ENCODE measurements at places on chromosomes 6 and 20.

- no peak for DNase-seq
Observed at GRCh38 chr6:101344885-101345284, 48.6 kb upstream of the GRIK2 start.

GRCh38 chr6:145278163-145278807 lies 457.0 kb downstream of the EPM2A start:
- no peak for DNase-seq

DNA sequence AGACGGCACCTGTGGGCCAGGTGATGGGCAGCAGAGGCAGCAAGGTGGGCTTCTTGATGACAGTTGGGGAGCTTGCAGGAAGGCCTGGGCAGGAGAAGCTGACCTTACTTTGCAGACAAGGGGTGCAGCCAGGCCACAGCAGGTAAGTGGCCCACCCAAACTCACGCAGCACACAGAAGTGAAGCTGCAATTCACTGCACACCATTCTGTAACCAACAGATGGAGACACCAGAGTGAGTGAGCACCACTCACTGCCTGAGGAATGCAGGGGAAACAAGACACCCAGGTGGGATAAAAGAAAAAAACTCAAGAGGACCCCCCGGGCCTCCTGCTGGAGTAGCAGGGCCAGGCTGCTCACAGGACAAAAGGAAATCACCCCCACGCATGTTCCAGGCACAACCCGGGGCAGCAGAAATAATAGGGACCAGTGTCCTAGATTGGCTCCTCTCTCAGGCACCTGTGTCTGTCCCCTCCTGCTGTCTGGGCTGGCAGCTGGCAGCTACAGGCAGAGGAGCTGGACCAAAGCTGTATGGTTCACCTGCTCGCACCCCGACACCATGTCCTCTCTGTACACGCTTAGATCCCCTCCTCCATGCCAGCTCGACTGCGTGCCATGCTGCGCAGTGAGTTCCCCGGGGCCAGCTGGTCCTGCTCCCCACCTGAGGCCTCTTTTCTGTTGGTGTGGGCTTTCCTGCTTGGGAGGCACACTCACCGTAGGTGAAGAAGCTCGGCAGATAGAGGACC lies 4.9 kb downstream of the MTCH1 start:
- no peak for DNase-seq

DNA sequence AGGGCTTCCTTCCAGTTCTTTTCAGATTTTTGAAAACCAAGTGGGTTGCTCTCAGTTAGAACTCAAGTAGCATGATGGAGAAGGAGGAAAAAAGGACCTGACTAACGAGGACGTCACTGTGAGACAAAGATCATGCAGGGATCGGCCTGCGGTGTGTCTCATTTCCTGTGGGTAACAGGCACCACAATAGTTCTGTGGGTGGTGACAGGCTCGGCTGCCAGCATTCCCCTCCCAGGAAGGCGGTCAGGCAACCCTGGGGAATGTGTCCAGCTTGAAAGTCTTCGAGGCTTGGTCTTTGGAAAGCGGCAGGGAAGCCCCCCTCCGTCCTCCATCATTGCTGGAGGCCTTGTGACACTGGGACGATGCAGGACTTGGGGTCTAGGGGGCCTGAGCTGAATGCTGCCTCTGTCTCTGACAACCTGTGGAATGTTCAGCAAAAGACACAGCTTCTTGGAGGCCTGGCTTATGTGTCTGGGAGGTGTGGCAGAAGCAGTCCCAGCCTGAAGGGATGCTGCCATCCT lies 121.0 kb downstream of the BCAS1 start:
- DNase-seq, result peak; percentile 83

- no peak for DNase-seq
Observed at GRCh38 chr6:112802144-112802543, 455.0 kb downstream of the RFPL4B start.

DNA sequence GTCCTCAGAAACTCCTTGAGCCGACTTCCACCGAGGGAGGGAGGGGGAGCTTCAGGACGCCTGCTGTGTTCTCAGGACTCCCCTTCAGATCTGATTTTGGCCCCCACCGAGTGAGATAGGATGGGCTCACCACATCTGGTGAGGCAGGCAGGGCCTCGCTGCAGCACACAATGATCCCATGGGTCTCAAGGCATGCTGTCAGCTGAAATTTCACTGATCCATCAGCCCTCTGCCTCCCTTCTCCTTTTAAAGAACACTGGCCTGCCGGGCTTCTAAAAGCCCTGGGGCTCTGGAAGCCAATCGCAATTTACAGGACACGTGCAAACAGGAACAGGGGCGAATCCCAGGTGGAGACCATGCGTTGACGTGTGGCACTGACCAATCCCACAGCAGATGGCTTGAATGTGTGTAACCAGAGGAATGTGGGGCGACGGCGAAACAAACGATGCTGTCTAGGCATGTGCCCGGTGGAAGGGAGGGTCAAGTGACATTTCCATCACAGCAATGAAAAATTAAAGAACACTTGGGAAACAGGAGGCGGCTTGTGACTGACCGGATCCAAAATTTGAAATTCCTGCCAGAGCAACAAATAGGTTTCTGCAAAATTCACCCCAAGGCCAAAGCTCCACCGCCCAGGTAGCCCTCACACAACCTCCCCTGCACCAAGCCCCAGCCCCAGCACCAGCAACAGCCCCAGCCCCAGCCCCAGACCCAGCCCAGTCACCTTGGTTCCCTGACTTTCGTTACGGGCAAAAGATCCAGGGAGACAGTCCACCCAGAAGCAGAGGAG lies 167.1 kb upstream of the ZNF337 start:
- no peak for DNase-seq

GRCh38 chr6:36925809-36926208 lies 28.7 kb upstream of the PI16 start:
- DNase-seq, result no peak

GRCh38 chr6:42745083-42745639 lies 742 bp downstream of the TBCC start:
- DNase-seq, result no peak

- no peak for DNase-seq
Observed at GRCh38 chr20:63658749-63659187, 656 bp downstream of the RTEL1 start.

DNA sequence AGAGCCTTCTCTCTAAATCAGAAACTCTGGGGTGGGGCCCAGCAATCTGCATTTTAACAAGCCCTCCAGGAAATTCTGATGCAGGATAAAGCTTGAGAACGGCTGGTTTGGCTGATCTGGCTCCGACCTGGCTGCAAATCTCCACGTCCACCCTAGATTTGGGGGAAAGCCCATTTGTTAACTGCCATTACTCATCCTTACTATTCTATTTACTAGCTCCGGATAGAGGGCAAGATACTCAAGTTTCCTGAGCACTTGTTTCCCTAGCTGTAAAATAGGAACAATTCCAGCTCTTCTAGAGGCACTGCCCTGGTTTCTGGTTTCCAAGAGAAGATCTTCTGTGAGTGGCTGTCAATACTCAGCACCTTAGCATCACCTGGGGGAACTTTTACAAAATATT lies 44.4 kb downstream of the DAAM2 start:
- no peak for DNase-seq

DNA sequence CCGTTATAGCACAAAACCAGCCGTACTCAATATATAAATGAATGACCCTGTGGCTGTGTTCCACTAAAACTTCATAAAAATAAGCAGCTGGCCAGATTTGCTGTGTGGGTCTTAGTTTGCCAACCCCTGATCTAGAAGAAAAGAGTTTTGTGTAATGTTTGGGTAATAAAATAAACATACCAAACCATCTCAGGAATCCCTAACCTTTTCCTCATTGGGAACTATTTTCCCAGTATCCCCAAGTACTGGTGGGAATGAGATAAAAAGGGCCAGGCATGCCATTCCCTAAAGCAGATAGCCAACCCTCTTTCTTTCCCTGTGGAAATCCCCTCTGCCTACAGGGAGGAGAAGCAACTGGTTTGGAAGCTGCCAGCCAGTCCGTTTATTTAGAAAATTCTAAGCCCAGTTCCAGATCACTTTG lies 169.1 kb upstream of the AKAP12 start:
- no peak for DNase-seq

- no peak for DNase-seq
Observed at GRCh38 chr20:47577314-47577713, 75.6 kb downstream of the NCOA3 start.

GRCh38 chr20:10596710-10597121 lies 77.1 kb downstream of the JAG1 start:
- no peak for DNase-seq

DNA sequence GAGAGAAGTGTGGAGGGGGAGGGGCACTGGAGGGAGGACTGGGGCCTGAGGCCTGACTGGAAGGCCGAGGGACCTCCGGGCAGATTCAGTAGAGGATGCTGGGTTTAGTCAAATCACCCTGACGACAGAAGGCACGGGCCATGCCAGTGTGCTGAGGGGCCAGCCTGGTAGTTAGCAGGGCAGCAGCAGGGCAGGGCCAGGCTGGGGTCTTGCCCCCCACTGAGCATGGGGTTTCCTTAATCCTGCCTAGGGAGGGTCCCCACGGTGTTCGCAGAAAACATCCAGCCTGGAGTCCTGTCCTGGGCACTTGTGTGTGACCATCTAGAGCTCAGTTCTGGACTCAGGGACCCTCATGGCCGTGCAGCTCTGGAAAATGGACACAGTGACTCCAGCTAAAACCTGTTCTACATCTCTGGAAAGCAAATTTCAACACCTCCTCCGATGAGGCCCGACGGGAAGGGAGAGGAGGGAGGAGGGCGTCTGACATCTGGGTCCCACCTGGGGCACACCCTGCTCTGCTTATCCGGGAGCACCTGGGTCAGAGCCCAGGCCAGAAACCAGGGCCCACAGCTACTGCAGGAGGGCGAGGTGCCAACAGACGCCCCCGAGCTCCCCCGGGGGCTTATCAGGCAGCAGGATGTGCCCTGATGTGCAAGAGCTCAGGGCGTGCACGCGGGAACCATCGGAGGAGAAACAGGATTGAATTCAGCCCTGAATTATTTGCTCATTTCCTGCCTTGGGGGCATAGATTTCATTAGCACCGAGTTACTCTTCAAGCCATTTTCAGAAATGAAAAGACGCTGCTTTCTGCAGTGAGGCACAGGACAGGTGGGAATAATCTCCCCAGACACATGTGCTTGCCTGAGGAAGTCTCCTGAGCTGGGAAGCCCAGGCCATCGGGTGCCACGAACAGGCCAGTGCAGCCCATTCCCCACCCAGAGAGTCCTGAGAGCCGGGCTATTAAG lies 78.0 kb upstream of the MPC1 start:
- DNase-seq, result no peak

All from activated CD8-positive, alpha-beta memory T cell treated with anti-CD3 and anti-CD28 coated beads for 24 hours (primary cell).